ENCODE measurements at places on chromosomes 3 and 15. TPM values are rescaled to one million over a fixed set of nuclear protein-coding genes. Genes with fewer than 3 reads are reported as not detected.

Gene SLC6A20
- total RNA-seq: not detected

Gene ILDR1
- not detected for total RNA-seq

Gene PFKFB4
- total RNA-seq: 2.0 TPM

Gene COL6A5
- not detected for total RNA-seq

Gene CADPS
- not detected for total RNA-seq

Gene GHRL
- 0.19 TPM for total RNA-seq

Gene CCDC39
- total RNA-seq: 0.34 TPM

Gene SIDT1
- 0.09 TPM for total RNA-seq

Gene SPRED1
- total RNA-seq: 15.8 TPM

Gene NR2E3
- total RNA-seq: 0.05 TPM

Gene PAQR9
- total RNA-seq: not detected

Gene LRRIQ4
- not detected for total RNA-seq

Gene RNF7
- total RNA-seq: 38.1 TPM

Gene GOLGA6L4
- 2.0 TPM for total RNA-seq

Gene PLCH1
- total RNA-seq: under 0.01 TPM

Gene SAXO2
- 0.17 TPM for total RNA-seq

Gene MORF4L1
- 410 TPM for total RNA-seq

Gene PLSCR1
- 102 TPM for total RNA-seq

Gene GAP43
- not detected for total RNA-seq

Gene ARGFX
- total RNA-seq: not detected

Gene GMNC
- total RNA-seq: not detected

Gene TRPM1
- 1.9 TPM for total RNA-seq

Gene TMED3
- total RNA-seq: 119 TPM

Gene OR5K2
- not detected for total RNA-seq

Gene ECE2
- not detected for total RNA-seq

Gene CAPN3
- 2.4 TPM for total RNA-seq

Gene UACA
- total RNA-seq: 170 TPM

Gene EPHB1
- total RNA-seq: 2.4 TPM

Gene RAD54L2
- 18.9 TPM for total RNA-seq

Gene BCHE
- total RNA-seq: 20.4 TPM

Gene LRRC2
- total RNA-seq: under 0.01 TPM

Gene SLC22A13
- 0.19 TPM for total RNA-seq

Gene LRRC31
- not detected for total RNA-seq

Gene CEMIP
- total RNA-seq: 0.85 TPM

Gene CHRFAM7A
- 0.51 TPM for total RNA-seq

Gene RNU5B-1
- total RNA-seq: not detected

Gene NRG4
- 0.05 TPM for total RNA-seq

Gene BOC
- under 0.01 TPM for total RNA-seq

Gene SYNM
- 60.0 TPM for total RNA-seq

All from dermis blood vessel endothelial cell (primary cell).